Lower leg skin (tissue), 4 donors: ENCODE measurements at places on chromosomes 12 and 14. TPM values are rescaled to one million over a fixed set of nuclear protein-coding genes. Genes with fewer than 3 reads are reported as not detected.

Gene TCL1B
- not detected for total RNA-seq

Gene TMTC2
- total RNA-seq, result 14.6 TPM

GRCh38 chr12:34625116-34625515 lies 602.8 kb downstream of the ALG10 start:
- no peak for DNase-seq

- DNase-seq, result peak; percentile 90
Observed at GRCh38 chr12:6347367-6348338, 5.8 kb upstream of the TNFRSF1A start.

DNA sequence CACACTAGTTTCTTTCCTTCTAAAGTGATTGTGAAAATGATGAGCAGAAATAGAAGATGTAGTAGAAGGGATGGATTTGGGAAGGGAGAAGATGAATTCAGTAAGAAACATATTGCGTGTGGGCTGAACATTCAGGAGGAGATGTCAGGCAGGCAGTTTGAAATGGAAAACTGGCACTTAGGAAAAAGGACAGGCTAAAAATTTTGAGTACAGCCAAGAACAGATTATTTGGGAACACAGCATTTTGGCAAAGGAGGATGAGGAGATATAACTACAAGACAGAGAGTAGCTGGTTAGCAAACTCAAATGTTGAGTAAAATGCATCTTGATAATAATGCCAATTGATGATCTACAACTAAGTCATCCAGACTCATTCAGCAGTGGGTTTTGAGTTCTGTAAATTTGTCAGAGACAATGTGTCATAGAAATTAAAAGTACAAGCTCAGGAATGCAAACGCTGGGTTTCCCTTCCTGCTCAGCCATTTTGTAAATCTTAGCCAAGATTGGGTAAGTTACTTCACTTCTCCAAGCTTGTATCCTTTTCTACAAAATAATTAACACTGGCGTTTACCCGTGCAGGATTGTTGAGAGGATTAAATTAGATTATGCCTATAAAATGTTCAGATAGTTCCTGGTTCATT lies 255.0 kb downstream of the NAV3 start:
- no peak for DNase-seq

DNA sequence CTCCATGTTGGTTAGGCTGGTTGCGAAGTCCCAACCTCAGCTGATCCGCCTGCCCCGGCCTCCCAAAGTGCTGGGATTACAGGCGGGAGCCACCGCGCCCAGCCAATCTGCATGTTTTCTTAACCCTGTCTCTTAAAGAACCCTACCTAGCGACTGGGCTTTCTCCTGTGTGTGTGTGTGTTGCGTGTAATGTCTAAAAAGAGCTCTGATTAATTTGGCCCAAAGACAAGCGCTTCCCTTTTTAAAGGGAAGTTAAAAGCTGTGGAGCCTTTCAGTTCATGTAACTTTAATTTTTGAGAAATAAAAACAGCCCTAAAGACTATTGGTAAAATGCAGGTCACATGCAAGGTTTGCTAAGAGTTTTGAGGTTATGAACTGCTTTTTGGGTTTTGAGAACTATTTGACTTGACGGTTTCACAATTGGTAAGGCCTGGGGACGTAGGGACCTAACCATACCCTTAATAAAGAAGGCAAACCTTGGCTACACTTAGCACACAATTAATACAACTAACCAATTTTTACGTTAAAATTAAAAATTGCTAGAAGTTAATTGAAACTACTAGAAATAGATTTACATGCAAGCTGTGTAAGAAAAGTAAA lies 103.2 kb downstream of the KCNMB4 start:
- DNase-seq, result no peak

Gene TDG
- 19.7 TPM for total RNA-seq

- no peak for DNase-seq
Observed at GRCh38 chr14:105273062-105273461, 24.7 kb downstream of the BTBD6 start.

GRCh38 chr14:34824256-34824655 lies 50.9 kb downstream of the BAZ1A start:
- DNase-seq, result no peak

Gene KRT80
- 270 TPM for total RNA-seq
